T-helper 2 cell (primary cell): ENCODE measurements at places on chromosomes 1 and 21.
A peak's percentile ranks its signal among the peaks of the same experiment; 100 is the strongest.

DNA sequence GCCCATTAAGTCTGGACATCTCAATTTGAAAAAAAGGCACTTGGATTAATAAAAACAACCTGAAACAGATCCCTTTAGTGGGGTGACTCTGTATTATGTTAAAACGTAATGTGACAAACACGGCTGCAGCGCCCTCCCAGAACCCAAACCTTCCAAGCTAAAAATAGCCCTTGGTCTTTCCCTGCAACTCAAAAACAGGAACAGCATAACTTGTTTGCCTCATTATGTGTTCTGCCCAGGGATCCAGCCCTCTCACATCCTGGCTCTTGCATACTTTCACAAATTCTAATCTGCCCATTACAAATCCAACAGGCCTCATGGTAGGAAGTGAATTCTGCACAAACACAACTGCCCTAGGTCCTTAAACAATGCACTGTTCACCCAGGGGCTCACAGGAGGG, 94.7 kb upstream of the GADD45A start:
- no peak for DNase-seq

DNA sequence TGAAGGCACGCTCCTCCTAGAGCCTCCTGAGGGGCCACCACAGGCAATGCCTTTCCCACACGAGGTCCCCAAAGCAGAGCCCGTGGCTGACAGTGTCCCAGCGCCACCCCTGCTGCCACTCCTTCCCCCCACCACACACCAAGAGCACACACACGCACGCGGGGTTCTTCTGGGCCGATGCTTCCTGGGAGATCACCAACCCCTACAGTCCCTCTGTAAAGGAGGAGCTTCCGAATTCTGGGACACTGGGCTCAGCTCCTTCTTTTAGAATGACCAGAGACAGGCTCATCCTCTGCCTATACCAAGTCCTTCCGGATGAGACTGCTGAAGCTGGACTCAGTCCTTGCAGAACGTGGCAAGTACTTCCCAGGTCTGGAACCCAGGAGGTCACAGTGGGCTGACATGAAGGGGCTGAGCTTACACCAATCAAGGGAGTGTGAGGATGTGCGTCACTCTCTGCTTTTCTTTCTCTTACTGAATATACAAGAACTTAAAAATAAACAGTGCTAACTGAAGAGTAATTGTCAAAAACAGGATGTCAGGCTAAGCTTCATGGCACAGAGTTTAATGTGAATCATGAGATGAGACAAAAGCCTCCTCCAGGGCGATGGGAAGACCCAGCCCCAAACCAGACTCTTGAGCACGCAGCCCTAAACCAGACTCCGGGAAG, 12.7 kb downstream of the SSU72 start:
- no peak for DNase-seq

- DNase-seq = no peak
Observed at GRCh38 chr21:42733874-42734273, 80.5 kb downstream of the PDE9A start.

DNA sequence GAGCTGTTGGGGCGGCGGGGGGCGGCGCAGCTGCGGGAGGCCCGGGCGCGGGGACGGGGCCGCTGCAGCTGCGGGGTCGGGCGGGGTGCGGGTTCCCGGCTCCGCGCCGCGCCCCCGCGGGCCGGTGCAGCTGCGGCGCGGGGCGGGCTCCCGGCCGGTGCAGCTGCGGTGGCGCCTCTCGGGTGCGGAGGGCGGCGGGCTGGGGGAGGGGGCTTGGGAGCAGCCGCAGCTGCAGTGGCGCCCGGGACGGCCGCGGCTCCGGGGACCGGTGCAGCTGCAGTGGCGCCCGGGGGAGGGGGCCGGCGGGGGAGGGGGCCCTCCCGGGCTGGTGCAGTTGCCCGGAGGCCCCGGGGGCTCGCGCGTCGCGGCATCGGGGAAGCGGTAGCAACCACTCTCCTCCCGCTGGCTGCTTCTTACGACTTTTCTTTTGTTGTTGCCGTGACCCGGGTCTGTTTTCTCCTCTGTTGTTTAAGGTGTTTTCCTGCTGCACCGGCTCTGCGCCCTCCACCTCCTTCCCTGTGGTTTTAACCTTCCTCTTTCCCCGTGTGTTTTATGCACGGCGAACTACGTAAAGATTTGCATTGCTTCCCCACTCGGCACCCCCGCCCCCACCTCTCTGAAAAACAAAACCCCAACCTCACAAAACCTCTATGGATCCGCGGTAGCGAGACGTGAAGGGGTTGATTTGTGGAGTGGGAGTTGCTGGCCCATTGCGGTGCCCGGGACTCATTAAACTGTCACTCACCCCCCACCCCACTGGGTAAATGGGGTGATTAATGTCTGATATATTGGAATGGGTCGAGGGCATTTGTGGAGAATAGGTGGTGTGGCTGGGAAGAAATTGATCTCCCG, 1.7 kb upstream of the ZBTB18 start:
- peak; percentile 56 for DNase-seq

DNA sequence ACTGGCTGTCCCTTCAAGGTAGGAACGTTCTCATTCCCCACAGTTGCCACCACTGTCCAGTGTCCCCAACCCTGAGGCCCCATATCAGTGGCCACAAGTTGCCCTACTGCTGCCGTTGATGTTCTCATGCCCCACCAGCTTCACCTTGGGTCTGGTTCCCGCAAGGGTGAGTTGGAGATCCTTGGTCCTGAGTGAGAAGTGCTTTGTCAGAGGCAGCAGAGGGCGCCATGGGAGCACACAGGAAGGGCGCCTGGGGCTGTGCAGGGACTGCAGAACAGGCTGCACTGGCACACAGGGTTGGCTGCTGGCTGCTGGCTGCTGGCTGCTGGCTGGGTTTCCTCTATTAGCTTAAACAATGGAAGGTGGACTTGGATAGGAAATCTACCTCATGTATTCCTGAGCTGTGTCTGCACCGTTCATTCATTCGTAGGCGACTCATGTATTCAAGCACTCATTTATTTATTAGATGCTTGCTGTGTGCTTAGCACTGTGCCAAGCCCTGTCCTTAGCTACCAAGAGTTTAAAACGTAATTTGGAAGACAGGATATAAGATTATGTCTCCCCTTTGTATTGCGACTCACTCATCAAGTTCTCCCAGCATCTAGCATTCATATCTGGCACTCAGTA, 2.1 kb upstream of the S100A9 start:
- peak; percentile 61 for DNase-seq

- DNase-seq = no peak
Observed at GRCh38 chr1:164671323-164671965, 112.5 kb downstream of the PBX1 start.

GRCh38 chr1:40508375-40509341, at the start of gene EXO5:
Gene EXO5 (plus strand): TSS chr1:40508767. CDS start chr1:40514545, 5,778 bp downstream.
- DNase-seq = peak; percentile 54

GRCh38 chr1:180975551-180975950, 47.1 kb downstream of the STX6 start:
- no peak for DNase-seq

- DNase-seq = no peak
Observed at GRCh38 chr1:7335224-7335879, 435.7 kb upstream of the VAMP3 start.

GRCh38 chr1:172821609-172822274, 162.8 kb downstream of the FASLG start:
- no peak for DNase-seq

DNA sequence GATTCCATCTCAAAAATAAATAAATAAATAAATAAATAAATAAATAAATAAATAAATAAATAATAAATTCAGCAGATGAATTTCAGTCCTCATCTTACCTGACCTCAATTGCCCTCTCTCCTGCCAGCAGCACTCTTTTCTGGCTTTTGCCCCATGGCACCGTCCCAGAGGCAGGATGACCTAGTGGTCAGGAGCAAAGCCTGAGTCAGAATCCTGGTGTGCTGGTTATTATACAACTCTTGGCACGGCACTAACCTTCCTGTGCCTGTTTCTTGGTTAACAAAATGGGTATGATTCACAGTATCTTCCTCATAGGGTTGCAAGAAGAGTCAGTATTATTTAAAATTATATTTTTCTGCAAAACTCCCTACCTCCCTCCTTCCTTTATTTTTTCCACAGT, 43.0 kb downstream of the NKAIN1 start:
- no peak for DNase-seq

DNA sequence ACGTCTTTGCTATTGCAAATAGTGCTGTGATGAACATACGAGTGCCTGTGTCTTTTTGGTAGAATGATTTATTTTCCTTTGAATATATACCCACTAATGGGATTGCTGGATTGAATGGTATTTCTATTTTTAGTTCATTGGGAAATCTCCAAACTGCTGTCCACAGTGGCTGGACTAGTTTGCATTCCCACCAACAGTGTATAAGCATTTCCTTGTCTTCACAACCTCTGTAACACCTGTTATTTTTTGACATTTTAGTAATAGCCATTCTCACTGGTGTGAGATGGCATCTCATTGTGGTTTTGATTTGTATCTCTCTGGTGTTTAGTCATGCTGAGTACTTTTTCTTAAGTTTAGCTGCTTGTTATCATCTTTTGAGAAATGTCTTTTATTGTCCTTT, 215.0 kb downstream of the FMN2 start:
- DNase-seq = no peak

GRCh38 chr1:183454377-183454776, 17.9 kb upstream of the SMG7 start:
- no peak for DNase-seq

GRCh38 chr1:78722947-78723346, 73.3 kb downstream of the IFI44 start:
- DNase-seq = no peak

GRCh38 chr1:175918364-175918801, 175.0 kb upstream of the TNR start:
- DNase-seq = no peak

- no peak for DNase-seq
Observed at GRCh38 chr1:109912214-109912861, 1.7 kb downstream of the CSF1 start.

- DNase-seq = no peak
Observed at GRCh38 chr1:44296086-44296485, 59.0 kb downstream of the ERI3 start.

DNA sequence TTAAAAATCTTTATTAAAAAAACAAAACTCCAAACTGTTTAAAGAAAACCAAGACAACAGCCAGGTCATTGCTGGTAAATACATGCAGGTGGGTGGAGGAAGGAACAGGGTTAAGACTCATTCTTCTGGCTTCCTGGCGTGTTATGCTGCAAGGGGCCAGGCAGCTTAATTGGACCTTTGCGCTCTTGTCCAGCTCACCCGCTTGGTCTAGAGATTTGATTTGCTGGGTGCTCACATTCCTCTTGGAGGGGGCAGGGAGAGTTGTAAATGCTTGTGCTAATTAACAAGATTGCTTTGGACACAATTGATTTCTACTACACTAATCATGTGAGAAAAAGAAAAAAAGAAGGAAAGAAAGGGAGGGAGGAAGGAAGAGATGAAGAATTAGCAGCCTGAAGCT, 10.5 kb downstream of the CEP104 start:
- DNase-seq = no peak

- DNase-seq = no peak
Observed at GRCh38 chr1:42953182-42954180, 5.2 kb downstream of the SLC2A1 start.

- no peak for DNase-seq
Observed at GRCh38 chr1:179146476-179146875, 64.6 kb downstream of the TOR3A start.

DNA sequence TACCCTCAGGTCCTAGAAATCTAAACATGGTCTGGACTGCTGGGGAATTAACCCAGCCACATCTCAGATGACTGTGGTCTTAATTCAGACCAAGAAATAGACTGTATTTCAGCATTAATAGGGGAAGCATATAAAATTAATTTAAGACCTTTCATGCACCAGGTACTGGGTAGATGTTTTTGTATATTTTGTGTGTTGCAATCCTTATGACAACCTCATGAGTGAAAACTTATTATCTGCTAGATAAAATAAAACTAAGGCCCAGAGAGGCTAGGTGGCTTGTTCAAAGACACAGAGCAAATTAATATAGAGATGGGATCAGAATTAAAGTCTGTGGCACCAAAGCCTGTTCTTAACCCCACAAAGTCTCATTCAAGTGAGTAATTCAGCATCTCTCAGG, 40.1 kb downstream of the OPTC start:
- DNase-seq = no peak

DNA sequence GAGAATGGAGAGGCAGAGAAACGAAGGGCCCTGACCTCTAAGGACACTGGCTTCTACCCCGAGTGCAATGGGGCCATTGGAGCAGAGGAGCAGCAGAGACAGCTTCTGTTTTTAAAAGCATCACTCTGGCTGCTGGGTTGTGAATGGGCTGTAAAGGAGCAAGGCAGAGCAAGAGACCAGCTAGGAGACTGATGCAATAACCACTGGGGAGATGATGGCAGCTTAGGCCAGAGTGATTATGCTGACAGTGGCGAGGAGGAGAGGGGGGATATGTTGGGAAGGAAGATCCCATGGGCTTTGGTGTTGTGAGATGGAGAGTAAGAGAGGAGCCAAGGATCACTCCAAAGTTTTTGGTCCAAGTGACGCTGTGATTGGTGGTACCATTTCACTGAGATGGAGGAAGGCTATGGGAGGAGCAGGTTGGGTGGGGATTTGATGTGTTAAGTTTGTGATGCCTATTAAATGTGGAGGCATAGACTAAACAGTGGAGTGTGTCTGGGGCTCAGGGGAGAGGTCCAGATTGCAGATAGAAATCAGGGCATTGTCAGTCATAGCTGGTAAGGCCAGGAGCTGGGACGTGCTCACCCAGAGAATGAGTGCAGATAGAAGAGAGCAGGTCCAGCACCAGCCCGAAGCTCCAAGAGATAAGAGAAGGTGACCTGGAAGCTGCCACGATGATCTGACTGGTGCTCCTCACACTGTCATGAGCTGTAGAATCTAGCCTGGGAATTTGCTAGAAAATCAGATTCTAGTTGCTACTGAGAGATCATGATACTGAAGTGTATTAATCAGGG, 11.0 kb downstream of the TRAF5 start:
- no peak for DNase-seq

DNA sequence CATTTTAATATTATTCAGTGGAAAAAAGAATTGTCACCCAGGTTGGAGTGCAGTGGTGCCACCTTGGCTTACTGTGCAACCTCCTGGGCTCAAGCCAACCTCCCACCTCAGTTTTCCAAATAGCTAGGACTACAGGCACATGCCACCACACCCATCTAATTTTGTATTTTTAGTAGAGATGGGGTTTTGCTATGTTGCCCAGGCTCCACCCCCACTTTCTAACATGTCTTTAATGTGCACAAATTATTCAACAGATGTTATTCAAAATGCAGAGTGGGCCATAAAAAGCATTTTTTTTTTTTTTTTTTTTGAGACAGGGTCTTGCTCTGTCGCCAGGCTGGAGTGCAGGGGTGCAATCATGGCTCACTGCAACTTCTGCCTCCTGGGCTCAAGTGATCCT, 17.3 kb downstream of the DDX59 start:
- no peak for DNase-seq

DNA sequence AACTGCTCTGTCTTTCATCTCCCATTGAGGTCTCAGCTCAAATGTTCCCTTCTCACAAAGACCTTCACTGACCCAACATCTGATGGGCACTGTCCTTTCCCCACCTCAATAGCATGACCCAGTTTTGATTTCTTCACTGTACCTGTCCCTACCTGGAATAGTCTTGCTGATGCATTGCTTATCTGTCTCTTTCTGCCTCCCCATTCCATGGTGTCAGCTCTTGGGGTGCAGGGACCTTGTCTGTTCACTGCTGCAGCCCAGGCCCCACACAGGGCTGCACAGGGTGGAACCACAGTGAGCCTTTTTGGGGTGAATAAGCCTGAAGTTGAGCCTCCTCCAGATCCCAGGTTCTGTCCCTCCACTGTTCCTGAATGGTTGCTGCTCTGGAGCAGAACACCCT, 414.9 kb downstream of the PTPRU start:
- DNase-seq = no peak

GRCh38 chr1:35838693-35839245, 31.0 kb downstream of the AGO4 start:
- DNase-seq = no peak

- DNase-seq = no peak
Observed at GRCh38 chr1:236746785-236747184, 48.3 kb upstream of the MTR start.
